ENCODE measurements at places on chromosomes 3 and 15.
A peak's percentile ranks its signal among the peaks of the same experiment; 100 is the strongest.

- DNase-seq = no peak
Measured at GRCh38 chr3:46102059-46102779, 74.9 kb upstream of the XCR1 start.

DNA sequence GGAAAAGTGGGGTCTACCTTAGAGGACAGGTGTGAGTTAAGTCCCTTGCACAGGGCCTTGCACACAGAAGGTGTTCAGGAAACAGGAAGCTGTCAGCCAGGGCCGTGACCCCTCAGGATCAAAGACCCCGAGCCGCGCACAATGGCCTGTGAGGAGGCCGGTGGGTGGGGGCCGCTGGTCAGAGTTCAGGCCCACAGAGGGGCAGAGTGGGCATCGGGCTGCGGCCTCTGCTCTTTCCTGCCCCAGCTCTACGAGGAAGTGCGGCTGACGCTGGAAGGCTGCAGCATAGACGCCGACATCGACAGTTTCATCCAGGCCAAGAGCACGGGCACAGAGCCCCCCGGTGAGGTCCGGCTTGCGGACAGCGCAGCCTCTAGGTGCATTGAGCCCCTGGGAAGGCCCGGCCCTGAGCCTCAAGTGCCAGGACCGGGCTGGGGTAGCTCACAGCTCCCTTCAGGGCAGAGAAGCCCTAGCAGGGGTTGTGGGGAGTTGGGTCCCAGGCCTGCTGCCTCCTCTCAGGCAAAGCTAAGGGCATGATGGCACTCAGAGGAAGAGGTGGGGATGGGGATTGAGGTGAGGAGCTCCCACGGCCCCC lies 37.2 kb downstream of the PSTPIP1 start:
- peak; percentile 23 for DNase-seq

DNA sequence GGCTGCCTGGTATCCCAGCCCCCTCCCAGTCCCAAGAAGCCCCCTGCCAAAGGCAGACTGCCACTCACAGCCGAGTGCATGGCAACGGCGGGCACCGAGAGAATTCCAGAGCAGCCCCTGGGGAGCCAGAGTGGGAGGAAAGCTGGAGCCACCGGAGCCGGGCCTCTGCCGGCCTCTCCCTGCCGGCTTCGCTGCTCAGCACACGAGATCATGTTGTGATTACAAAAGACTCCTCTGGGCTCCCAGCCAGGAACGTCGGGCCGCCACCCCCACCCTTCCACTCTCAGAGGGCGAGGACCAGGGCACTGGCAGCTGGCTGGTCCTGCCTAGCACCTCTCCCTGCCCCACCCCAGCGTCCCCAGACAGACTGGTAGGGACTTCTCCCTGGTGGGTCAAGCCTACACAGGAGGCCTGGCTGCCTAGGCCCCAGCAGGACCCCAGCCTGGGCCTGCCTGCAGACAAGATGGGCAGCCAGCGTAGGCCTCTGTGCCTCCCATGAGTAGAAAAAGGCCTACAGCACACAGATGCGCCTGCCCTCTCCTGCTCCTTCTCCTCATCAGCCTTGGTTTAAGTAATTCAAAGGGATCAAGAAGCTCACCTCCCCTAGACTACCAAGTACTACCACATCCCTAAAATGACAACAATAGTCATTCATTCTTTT lies at the start of gene CCDC9B:
Gene CCDC9B (minus strand): TSS at position 200 of the 661 bp plus-strand sequence. CDS start 120 bp downstream, at position 80.
- DNase-seq = peak; percentile 91

DNA sequence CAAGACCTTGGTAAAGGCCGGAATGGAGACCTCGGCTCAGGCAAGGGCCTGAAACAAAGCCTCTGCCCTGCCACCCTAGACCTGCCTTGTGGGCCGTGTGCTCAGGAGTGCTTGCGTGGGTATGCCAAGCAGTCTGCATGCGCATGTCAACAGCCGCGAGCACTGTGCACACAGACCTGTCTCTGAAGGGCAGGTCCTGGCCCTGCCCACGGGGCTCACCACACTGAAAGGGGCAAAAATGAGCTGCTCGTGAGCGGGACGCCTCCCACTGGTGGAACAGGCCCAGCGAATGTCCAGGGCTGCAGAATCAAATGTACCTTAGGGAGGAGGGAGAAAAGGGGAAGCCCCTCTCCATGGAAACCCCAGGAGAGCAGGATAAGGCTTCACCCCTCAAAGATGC lies 44.3 kb upstream of the FGD5 start:
- DNase-seq = no peak

- no peak for DNase-seq
Measured at GRCh38 chr3:54296531-54296930, 174.2 kb downstream of the CACNA2D3 start.

GRCh38 chr3:159788291-159788690 lies 200.3 kb upstream of the IL12A start:
- no peak for DNase-seq

- no peak for DNase-seq
Measured at GRCh38 chr3:10249833-10250232, 1.6 kb downstream of the TATDN2 start.

DNA sequence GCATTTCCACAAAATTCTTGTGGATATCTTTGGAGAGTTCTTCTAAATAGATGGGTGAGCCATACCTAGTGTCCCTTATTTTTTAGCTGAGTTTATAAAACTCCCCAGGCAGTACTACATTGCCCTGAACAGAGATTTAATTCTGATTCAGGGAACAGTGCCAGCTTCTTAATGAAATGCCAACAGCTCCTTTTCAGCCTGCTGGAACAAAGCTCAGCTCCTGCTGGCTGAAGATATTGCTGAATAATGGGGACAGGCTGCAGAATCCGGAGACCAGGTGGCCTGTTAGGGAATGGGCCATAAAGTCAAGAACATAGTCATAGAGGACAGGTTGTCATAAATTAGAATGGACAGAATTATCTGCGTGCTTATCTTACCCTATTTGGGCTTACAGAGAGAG lies 8.9 kb downstream of the HGD start:
- no peak for DNase-seq

DNA sequence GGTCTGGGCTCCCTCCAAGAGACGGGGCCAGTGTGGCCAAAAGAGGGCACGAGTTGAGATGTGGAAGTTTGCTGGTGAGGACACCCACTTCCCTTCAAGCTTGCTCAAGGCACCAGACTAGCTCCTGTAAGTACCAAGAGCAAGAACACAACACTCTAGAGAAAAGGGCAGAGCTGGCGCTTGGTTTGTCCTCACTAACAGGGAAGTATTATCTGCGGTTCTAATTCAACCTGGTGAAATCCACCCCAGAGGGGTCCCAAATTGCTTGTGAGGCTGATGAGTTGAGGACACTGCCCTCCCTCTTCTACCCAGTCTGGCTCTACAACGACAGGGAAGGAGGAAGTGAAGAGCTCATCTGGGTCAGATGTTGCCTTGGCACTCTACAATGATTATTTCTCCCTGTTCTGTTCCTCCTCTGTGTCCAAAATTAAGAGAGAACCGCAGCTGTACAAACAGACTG lies 16.9 kb upstream of the FSIP1 start:
- no peak for DNase-seq

DNA sequence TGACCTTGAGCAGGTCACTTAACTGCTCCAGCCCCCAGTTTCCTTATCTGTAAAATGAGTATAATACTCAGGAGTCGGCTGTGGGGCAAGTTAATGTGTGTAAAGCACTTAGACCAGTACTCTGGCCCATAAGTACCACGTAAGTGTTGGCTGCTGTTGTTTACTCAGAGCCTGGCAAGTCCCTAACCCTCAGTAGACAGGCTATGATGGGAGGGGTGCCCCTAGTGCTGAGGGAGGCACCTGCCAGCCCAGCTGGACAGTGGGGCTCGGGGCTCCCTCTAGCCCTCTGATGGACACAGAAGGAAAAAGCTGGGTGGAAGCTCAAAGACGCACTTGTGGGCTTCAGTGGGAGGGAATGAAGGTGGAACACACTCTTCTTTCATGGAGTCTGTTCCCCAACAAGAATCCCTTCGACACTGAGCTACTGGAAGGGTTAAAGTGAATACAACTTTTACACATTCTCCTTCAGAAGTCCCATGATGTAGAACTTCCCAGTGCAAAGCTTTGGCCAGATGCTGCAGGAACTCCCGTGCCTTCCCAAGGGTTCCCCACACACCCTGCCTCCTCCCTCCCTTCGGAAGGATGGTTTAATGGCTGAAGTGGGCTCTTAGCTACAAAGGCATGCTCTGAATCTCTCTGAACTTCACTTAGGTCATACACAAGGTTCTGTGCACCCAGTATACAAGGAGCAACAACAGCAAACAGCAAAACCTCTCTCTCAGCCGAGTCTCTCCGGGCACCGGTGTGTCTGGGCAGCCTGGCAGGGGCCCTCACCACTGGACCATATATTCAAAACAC lies 25.4 kb downstream of the TMEM44 start:
- DNase-seq = no peak

DNA sequence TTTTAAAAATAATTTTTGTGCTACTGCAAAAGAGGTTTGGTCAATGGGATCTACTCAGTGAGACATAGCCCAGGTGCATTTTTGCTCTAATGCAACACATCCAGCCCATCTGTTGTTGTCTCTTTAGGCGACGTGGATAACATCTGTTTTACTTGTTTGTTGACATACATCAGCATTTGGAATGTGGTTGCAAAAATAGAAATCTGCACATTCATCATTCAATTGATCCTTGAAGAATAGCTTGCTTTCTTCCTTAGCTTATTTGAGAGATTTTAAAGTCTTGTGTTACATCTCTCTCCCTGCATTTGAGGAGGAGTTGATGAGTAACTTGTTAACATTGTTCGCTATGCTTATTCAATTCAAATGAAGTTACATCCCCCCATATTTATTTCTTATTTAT lies 1202.3 kb downstream of the NSUN3 start:
- no peak for DNase-seq

GRCh38 chr3:127732879-127733350 lies 60.2 kb downstream of the ABTB1 start:
- no peak for DNase-seq

DNA sequence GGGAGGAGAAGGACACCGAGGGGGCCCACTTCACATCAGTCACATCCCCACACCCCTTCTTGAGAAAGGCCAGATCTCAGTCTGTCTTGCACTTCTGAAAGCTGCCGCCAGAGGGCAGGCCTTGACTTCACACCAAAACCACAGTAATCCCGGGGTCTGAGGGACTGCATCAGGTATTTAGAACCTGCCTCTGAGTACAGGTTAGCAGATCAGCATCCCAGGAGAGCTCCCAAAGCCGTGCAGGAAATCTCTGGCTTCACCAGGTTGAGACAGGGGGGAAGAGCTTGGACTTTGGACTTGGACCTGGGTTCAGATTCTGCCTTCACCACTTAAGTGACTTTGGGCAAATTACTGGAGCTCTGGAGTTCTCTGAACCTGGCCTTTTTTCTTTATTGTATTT lies 50.3 kb downstream of the LHFPL4 start:
- DNase-seq = peak; percentile 88

- DNase-seq = no peak
Measured at GRCh38 chr3:194401346-194401745, 2.3 kb upstream of the GP5 start.

GRCh38 chr15:52714968-52715367 lies 35.8 kb upstream of the ATOSA start:
- no peak for DNase-seq

DNA sequence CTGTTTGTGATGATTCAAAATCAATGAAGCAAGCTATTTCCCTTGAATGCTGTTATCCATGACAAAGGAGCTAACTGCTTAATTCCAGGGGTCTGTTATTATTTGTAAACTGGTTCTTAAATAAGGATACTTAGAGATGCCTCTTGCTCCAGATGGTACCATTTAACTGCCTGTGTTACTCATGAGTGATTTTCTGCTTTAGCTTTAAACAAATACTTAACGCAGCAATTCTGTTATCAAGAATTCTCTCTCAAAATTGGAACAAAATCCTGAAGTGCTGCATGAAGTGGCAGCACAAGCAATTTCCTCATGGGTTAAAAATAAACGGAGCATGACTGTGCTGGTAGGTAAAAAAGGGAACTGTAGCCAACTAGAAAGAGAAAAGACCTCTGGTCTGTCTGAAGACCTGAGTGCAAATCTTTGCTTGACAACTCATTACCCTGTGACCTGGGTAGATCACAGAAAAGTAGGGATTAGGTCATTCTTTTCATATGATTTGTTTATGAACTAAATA lies 62.5 kb upstream of the GBE1 start:
- DNase-seq = no peak

DNA sequence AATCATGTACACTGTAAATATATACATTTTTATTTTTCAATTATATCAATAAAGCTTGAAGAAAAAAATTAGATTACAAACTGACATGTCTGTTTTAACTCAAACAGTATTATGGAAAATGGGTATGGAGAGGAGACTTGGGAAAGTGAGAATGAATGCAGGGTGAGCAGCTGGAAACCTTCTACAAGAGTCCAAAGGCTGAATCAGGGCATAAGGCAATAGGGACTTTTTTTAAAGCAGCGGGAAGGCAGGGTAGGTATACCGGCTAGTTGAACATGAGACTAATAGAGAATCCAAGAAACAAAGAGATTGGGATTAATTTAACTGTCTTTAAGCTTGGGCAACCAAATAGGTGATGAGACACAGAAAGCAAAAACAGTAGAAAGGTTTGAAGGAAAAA lies 145.3 kb downstream of the NR1I2 start:
- DNase-seq = no peak

- DNase-seq = no peak
Measured at GRCh38 chr3:186315581-186316354, 46.3 kb downstream of the DGKG start.

DNA sequence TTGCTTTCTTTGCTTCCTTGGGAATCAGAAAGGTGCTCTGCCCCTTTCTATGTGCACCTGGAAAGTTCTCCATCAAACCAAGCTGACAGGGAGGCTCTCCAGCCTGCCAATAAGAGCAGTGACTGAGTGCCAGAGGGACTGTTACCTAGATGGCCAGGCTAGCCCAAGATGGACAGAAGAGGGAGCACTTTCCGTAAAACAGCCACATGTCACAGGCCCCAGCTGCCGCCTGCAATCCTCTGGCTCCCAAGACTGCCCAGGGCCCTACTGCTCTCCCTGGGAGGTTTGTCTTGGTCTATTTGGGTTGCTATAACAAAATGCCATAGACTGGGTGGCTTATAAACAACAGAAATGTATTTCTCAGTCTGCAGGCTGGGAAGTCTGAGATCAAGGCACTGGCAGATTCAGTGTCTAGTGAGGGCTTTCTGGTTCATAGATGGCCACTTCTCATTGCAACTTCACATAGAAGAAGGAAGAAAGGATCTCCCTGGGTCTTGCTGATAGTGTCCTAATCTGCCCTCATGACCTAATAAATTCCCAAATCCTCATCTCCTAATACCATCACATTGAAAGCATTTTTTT lies 72.3 kb downstream of the TAMM41 start:
- DNase-seq = peak; percentile 76

- peak; percentile 5 for DNase-seq
Measured at GRCh38 chr15:39455471-39455991, 125.3 kb upstream of the THBS1 start.
